ENCODE measurements at places on chromosomes 4 and X.

DNA sequence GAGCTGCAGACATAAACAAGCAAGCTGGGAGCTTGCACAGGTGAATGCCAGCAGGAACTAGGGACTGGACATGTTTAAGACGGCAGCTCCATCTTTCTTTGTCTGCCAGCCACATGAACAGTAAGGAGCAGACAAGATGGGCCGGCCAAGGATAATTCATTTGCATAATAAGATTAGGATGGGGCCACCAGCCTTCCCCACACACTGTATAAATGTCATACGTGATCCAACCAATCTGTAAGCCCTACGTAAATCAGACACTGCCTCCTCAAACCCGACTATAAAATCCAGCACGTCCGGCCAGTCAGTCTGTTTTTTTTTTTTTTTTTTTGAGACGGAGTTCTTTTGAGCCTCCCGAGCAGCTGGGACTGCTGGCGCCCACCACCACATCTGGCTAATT lies 75.6 kb upstream of the BOD1L1 start:
- no peak for DNase-seq

DNA sequence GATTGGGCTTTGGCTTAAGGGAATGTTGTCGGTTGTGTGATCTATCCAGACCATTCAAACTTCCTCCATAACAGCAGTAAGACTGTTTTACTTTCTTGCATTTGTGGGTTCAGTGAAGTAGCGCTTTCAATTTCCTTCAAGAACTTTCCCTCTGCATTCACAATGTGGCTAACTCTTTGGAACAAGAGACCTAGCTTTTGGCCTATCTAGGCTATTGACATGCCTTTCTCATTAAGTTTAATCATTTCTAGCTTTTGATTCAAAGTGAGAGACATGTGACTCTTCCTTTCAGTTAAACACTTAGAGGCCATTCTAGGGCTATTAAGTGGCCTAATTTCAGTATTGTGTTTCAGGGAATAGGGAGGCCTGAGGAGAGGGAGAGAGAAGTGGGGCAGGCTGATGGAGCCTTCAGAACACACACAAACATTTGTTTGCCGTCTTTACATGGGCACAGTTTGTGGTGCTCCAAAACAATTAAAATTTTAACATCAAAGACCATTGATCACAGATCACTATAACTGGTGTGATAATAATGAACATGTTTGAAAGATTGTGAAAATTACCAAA lies 34.1 kb downstream of the ADH5 start:
- no peak for DNase-seq

GRCh38 chr4:18593297-18594002 lies 571.9 kb upstream of the LCORL start:
- peak; percentile 16 for DNase-seq

DNA sequence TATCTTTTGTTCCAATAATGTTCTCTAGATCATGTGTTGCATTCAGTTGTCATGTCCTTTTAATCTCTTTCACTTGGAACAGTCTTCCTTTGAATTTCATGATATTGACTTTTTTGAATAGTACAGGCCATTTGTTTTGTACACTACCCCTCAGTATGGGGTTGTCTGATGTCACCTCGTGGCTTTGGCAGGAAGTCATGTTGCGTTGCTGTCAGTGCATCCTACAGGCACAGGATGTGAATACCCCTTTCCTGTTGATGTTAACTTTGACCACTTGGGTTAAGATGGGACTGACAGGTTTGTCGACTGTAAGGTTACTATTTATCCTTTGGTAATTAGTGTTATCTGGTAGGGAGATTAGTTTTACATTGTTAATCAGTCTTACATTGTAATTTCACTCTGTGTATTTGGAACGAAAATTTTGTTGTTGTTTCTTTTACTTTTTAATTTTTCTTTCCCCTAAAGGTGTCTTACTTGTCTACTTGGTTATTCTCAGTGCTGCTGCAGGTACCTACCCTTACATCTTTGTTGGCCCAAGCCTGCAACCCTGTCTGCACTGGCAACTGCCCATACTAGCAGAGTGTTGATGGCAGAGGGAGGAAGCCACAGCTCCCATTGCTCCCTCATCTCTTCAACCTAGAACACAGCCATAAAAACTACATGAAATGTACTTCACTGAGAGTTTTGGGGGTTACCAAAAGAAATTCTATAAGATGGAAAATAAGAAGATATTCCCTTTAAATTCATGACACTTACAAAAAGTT lies 14.7 kb upstream of the ATP8A1 start:
- no peak for DNase-seq

DNA sequence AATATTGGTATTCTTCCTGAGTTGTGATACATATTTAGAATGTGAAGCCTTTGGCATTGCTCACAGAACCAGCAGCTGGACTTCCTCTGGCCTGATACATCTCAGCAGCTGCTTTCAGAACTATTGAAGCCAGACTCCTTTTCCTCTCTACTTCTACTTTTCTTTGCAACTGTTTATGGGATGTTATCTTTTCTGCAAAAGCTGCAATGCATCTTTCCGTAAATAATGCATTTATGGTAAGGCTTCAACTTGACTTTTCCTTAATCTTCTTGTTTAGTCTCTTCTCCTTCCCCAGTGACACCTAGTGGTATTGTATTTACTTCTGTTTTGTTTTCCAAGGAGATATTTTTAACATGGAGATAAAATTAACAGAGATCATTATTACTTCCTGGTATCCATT lies 1548.7 kb downstream of the PCDH7 start:
- DNase-seq: no peak

DNA sequence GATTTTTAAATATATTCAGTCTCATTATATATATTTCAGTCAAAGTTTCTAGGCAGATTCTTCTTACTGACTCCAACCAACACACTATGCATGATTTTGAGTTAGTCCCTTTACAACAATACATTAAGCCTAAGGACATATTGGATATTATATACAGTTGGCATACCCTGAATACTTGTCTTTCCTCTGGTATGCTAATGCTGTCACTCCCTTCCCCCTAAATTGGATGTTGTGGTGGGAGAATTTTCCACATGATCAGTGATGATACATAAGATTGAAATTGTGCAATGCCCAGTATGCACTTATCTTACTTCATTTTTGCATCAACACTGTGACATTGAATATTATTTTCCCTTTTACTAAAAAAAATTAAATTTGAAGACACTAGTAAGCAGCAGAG lies 935.2 kb downstream of the PCDH7 start:
- DNase-seq: no peak

GRCh38 chr4:38333219-38333618 lies 330.8 kb upstream of the KLF3 start:
- DNase-seq: no peak

GRCh38 chrX:22314211-22314610 lies 41.5 kb downstream of the CBLL2 start:
- DNase-seq: no peak

DNA sequence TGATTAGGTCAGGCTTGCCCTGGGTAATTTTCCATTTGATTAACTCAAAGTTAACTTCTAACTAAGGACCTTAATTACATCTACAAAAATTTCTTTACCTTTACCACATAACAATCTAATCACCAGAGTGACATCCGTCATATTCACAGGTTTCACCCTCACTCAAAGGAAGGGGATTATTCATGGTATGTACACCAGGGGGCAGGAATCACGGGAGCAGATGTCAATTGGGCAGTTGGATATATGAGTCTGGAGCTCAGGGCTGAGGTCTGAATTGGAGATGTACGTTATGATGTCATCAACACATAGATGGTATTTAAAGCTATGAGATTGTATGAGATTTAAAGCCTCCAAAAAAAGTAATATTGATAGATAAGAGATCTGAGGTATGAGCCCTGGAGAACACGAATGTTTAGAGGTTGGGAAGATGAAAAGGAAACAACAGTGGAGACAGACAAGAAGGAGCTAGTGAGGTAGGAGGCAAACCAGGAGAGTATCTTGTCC lies 52.9 kb downstream of the PGRMC1 start:
- DNase-seq: no peak

DNA sequence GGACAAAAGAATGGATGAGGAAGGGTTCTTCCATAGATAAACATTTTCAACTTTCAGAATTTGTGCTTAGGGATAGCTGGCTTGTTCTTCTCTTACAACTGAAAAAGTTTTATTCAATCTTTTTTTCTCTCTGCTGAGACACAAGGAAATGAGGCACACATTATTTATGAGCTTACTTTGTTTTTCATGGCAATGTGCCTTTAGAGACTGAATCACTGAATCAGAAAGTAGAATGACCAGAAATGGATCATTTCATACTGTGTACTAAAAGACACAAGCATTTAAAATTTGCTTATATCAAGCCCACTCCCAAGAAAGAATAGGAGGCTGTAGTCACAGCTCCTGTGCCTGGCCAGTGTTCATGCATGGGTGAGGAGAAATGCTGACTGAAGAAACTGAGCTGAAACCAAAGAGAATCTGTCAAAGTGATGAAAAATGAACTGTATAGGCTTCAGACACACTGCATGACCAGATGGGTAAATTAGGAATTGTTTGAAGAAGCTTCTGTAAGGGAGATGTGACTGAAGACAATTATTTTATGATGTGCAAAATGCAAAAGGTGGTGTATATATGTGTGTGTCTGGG lies 413.8 kb downstream of the RAPGEF2 start:
- DNase-seq: no peak

DNA sequence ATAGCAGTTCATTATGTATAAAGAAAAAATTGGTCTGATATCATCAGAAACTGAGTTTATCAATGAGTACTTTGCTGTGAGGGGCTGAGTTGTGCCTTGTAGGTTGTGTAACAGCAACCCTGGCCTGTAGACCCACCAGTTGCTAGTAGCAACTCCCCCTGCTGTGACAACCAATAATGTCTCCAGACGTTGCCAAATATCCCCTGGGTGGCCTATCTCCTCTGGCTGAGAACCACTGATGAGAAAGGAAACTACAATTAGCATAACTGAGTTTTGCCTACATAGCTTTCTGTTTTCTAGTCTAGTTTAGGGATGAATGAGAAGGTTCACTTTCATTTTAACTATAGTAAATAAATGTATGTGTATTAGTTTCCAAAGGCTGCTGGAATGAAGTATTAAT lies 234.1 kb downstream of the CPE start:
- no peak for DNase-seq

- no peak for DNase-seq
Observed at GRCh38 chr4:98150092-98150761, 7.0 kb upstream of the STPG2 start.

DNA sequence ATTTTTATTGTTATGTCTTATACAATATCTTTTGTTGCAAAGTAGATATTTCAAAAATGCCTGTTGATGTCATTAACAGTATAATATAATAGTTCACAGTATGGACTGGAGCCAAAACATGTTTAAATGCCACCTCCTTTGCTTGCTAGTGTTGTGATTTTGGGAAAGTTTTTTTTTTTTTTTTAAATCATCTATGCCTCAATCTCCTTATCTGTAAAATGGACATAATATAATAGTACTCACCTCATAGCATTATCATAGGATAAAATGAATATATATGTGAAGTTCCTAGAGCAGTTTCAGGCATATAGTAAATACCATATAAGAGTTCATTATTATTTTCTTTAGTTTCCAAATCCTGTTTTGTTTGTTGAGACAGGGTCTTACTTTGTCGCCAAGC lies 18.3 kb upstream of the MRPL1 start:
- DNase-seq: no peak

- no peak for DNase-seq
Observed at GRCh38 chr4:102355748-102356147, 10.5 kb upstream of the SLC39A8 start.

GRCh38 chrX:106611317-106611678 lies 480 bp upstream of the RADX start:
- no peak for DNase-seq

- no peak for DNase-seq
Observed at GRCh38 chrX:82224961-82225360, 1023.1 kb downstream of the SH3BGRL start.

DNA sequence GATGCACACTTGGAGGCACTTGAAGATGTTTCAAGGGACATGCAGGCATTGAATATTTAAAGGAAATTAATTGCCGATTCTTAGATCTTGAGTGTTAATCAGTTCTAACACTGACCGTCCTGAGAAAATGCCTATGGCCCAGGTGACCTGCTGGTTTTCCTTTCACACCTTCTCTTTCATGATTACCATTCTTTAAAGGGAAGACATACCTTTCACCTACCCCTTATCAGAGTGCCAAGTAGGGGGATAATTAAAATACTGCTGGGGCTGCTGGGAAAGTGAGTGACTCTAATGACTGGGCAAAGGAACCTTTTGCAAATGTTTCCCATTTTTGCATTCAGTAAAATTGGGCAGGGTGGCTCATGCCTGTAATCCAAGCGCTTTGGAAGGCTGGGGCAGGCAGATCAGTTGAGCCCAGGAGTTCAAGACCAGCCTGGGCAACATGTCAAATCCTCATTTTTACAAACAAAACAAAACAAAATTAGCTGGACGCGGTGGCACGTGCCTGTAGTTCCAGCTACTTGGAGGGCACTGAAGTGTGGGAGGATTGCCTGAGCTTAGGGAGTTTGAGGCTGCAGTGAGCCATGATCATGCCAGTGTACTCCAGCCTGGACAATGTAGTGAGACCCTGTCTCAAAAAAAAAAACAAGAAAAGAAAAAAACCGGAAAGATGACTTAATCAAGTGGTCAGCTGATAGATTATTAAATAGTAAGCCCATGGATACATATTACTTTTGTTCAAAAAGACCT lies 44.3 kb downstream of the TMEM131L start:
- DNase-seq: no peak

DNA sequence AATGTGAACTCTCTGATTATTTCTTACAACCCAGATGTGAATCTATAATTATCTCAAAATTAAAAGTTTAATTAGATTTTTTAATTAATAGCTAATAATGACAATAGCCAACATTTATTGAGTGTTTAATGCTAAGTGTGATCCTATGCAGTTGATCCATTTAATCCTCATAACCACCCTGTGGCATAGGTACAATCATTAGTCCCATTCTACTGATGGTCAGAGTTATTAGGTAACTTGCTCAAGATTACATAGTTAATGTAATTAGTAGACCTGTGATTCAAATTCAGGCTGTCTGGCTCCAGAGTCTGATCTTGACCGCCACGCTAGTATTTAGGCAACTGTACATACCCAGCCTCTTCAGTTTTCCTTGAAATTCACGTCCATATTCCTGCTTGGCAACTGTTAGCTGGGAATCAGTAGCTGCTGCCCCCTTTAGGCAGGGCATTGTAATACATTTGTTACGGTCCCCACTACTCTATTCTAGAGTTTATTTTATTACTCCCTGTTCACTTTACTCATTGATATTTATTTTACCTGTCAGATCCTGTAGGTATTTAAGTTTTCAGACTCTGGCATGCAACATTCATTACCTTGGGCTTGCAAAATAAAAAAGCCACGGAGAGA lies 20.6 kb upstream of the TEC start:
- no peak for DNase-seq

- no peak for DNase-seq
Observed at GRCh38 chrX:67725471-67725870, 181.7 kb downstream of the AR start.

DNA sequence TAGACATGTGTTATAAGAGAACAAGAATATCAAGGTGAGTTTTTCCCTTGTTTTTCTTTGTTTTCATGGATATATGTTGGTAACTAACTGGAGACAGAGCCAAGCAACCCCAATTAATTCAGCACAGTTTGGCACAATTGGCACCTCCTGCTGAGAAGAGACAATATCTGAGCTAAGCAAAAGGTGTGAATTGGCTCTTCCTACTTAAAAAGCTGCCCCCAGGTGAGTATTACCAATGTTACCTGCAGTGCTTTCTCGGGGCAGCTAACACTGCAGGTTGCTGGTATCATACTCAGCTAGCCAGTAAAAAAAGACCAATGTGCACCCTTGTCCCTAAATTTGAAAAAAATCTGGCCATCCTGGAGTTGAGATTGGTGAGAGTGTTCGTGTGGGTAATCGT lies 871.2 kb upstream of the TENM3 start:
- no peak for DNase-seq

- DNase-seq: no peak
Observed at GRCh38 chr4:26858947-26859401, 1.7 kb upstream of the STIM2 start.
